Kidney (tissue), 22 donors: ENCODE measurements at places on chromosomes 1 and 21. TPM values are rescaled to one million over a fixed set of nuclear protein-coding genes. Genes with fewer than 3 reads are reported as not detected.

GRCh38 chr1:156149374-156150332, 3.7 kb upstream of the SEMA4A start:
- no peak overlapping the region for H3K27ac ChIP-seq
- no peaks in the 10 kb centered on the region for H3K36me3 ChIP-seq
- DNase-seq, result peak; percentile 84
- no peaks in the 10 kb centered on the region for H3K27me3 ChIP-seq
- no peak overlapping the region for H3K4me3 ChIP-seq
- H3K4me1 ChIP-seq, result peaks cover 38% of the 10 kb centered on the region

DNA sequence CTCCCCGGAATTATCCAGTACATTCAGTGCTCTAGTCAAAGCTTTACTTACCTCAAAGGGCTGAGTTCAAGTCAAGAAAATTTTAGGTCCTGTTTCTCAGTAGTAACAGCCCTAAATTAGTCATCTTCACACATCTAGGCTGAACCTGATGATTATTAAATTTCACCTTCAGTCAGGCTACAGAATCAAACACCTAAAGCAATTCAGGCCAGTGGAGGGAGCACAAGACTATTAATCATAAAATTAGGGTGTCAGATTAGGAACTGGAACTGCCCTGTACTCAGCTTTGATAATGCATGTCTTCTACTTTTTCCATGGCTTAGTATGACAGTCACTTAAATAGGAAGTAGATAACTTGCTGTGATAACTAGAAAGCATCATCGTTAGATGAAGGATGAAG, 28.4 kb upstream of the BCAS2 start:
- H3K27me3 ChIP-seq, result no peaks in the 10 kb centered on the region
- no peak overlapping the region for H3K27ac ChIP-seq
- H3K4me1 ChIP-seq, result no peaks in the 10 kb centered on the region
- H3K36me3 ChIP-seq, result no peaks in the 10 kb centered on the region
- no peak overlapping the region for H3K4me3 ChIP-seq
- DNase-seq, result no peak

DNA sequence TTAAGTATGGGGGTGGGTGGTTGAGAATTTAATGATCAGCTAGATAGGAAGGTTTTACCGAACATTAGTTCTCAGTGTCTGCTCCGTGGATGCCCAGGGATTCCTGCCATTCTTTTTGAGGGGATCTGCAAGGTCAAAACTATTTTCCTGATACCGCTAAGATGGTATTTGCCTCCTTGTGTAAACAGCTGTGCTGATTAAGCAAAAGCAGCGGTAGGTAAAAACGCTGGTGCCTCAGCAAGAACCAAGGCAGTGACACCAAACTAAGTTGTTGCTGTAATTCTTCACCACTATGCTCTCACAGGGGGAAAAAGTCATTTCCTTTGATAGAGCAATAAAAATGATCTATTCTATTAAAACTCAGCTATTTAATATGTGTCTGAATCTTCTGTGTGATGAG, 229.0 kb downstream of the FMN2 start:
- no peak overlapping the region for H3K4me3 ChIP-seq
- no peaks in the 10 kb centered on the region for H3K27me3 ChIP-seq

GRCh38 chr1:201530741-201531531, 8.0 kb upstream of the NAV1 start:
- no peaks in the 10 kb centered on the region for H3K27me3 ChIP-seq
- H3K4me1 ChIP-seq, result no peaks in the 10 kb centered on the region
- H3K36me3 ChIP-seq, result no peaks in the 10 kb centered on the region
- H3K4me3 ChIP-seq, result no peak overlapping the region
- DNase-seq, result peak; percentile 87

The TFF3 gene
- 22.4 TPM for total RNA-seq

DNA sequence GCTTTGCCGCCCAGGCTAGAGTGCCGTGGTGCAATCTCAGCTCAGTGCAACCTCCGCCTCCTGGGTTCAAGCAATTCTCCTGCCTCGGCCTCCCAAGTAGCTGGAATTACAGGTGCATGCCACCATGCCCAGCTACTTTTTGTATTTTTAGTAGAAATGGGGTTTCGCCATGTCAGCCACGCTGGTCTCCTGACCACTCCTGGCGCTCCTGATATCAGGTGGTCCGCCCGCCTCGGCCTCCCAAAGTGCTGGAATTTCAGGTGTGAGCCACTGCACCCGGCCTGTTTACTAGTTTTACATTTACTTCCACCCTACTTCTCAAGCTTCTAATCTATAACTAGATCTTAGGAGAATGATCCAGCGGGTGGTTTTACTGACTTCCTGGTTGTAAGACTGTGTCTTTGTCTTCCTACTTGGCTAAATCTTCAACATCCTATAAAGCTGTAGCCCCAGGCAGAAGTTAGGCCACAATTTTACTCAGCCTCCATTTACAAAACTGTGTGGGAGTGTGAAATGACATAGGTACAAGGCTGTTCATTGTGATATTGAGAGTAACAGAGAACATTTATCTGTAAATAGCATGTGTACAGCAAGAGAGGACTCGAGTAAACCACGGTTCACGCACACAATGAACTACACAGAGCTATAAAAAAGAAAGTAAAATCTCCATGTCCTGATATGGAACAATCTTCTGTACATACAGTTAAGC, 9.6 kb upstream of the POU2F1 start:
- no peaks in the 10 kb centered on the region for H3K27me3 ChIP-seq
- H3K4me3 ChIP-seq, result no peak overlapping the region
- H3K4me1 ChIP-seq, result no peaks in the 10 kb centered on the region
- no peak overlapping the region for H3K27ac ChIP-seq
- no peaks in the 10 kb centered on the region for H3K36me3 ChIP-seq

GRCh38 chr1:230536641-230537155, 105.6 kb upstream of the COG2 start:
- no peak overlapping the region for H3K4me3 ChIP-seq
- H3K27me3 ChIP-seq, result no peaks in the 10 kb centered on the region
- DNase-seq, result no peak
- H3K27ac ChIP-seq, result no peak overlapping the region
- H3K4me1 ChIP-seq, result no peaks in the 10 kb centered on the region
- H3K36me3 ChIP-seq, result no peaks in the 10 kb centered on the region

DNA sequence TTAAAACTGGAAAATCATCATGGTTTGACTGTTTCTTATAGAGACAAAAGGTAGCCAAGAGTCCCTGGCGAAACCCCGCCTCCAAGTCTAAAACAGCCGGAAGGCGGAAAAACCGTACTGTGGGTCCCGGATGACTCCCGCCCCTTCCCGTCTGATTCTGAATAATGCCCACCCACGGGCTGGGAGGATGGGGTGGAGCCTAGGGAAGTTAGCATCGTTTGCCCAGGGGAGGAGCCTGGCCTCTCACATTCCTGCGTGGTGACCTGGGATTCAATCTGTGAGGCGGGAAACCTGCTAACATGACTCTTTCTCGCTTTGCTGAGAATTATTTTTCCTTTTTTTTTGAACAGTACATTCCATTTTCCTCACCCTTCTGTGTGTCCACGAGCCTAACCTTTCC, 124.9 kb downstream of the KCNK1 start:
- DNase-seq, result no peak
- no peaks in the 10 kb centered on the region for H3K36me3 ChIP-seq
- H3K27ac ChIP-seq, result no peak overlapping the region
- H3K27me3 ChIP-seq, result no peaks in the 10 kb centered on the region
- H3K4me3 ChIP-seq, result no peak overlapping the region

DNA sequence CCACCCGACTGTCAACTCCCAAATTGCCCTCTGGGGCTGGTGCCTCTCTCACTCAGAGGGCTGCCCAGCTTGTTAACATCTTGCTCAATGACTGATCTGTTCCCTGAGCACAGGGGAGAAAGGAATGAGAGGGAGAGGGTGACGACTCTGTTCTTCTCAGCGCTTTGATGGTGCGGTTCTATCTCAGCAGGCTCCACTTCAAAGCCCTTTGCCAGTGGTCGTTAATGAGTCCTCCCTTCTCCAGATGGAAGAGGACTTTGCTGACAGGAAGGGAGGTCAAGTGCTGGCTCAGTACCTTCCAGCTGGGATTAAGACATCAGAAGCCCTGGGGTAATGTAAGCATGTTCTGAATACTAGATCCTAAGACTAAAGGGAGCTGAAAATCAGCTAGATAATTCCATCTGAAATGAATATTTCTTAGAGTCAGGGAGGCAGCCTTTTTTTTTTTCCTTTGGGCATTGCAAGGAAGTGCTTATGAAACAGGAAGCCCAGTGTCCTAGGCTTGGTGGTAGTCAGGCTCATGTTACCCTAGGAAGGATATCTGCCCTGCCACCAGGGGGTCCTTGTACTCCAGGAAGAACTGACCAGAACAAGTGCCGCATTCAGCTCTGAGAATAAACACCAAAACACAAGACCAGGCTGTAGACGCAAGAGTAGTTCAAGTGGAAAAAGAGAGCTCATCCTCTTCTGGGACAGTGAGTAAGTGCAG, 4.7 kb downstream of the FMOD start:
- no peaks in the 10 kb centered on the region for H3K36me3 ChIP-seq
- no peaks in the 10 kb centered on the region for H3K4me1 ChIP-seq
- H3K4me3 ChIP-seq, result no peak overlapping the region
- no peak overlapping the region for H3K27ac ChIP-seq
- no peaks in the 10 kb centered on the region for H3K27me3 ChIP-seq
- DNase-seq, result peak; percentile 65

DNA sequence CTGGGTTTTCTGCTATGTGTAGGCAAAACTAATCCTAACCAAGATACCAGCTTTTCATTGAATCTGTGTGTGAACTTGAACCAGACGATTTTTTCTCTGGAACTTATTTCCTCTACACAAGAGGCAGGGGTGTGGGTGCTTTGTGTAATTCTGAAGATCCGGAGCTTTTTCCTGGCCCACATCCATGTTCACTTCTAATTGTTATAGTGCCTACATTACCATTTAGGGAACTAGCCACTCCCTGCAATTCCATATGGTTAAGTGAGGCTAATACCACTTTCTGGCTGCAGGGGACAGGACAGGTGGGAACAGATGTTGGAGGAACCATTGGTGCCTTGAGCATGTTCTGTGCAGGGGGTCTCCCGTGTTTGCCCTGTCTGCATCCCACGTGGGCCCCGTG, 83.4 kb upstream of the FMN2 start:
- H3K4me1 ChIP-seq, result no peaks in the 10 kb centered on the region
- H3K36me3 ChIP-seq, result no peaks in the 10 kb centered on the region
- H3K27ac ChIP-seq, result no peak overlapping the region
- H3K4me3 ChIP-seq, result no peak overlapping the region
- DNase-seq, result no peak

GRCh38 chr1:6158181-6158580, 21.9 kb downstream of the CHD5 start:
- no peaks in the 10 kb centered on the region for H3K4me1 ChIP-seq
- no peaks in the 10 kb centered on the region for H3K27me3 ChIP-seq
- H3K27ac ChIP-seq, result no peak overlapping the region
- H3K36me3 ChIP-seq, result no peaks in the 10 kb centered on the region
- no peak overlapping the region for H3K4me3 ChIP-seq

GRCh38 chr21:46643379-46644177, 8.1 kb downstream of the PRMT2 start:
- no peak for DNase-seq
- H3K27me3 ChIP-seq, result no peaks in the 10 kb centered on the region
- H3K27ac ChIP-seq, result no peak overlapping the region
- no peak overlapping the region for H3K4me3 ChIP-seq
- no peaks in the 10 kb centered on the region for H3K4me1 ChIP-seq

- H3K4me3 ChIP-seq, result no peak overlapping the region
- H3K36me3 ChIP-seq, result no peaks in the 10 kb centered on the region
- no peaks in the 10 kb centered on the region for H3K27me3 ChIP-seq
- H3K4me1 ChIP-seq, result peaks cover 4% of the 10 kb centered on the region
Measured at GRCh38 chr21:44789880-44790279, 11.7 kb downstream of the UBE2G2 start.

GRCh38 chr1:53708687-53709086, 30.3 kb downstream of the GLIS1 start:
- H3K27ac ChIP-seq, result no peak overlapping the region
- no peaks in the 10 kb centered on the region for H3K4me1 ChIP-seq
- H3K36me3 ChIP-seq, result no peaks in the 10 kb centered on the region
- no peak overlapping the region for H3K4me3 ChIP-seq
- DNase-seq, result no peak
- H3K27me3 ChIP-seq, result no peaks in the 10 kb centered on the region

The LRRIQ3 gene
- 1.6 TPM for total RNA-seq

The ITLN2 gene
- total RNA-seq, result not detected

DNA sequence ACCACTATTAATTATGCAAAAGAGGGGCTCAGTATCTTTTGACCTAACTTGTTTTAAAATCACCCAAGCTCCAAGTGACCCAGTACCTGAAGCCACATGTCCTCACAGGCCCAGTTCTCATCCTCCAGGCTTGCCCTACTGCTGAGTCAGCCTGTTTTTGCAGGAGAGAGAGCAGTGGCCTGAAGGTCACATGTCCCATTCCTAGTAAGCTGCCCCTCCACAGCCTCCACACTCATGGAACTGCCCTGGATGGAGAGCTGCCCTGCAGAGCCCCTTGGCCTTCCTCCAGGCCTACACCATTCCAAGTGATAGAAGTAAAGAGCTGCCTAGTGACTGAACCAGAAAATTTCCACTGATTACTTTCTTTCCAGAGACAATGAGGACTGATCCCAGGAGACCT, 139.8 kb upstream of the ST6GALNAC5 start:
- no peaks in the 10 kb centered on the region for H3K36me3 ChIP-seq
- H3K27me3 ChIP-seq, result no peaks in the 10 kb centered on the region
- H3K4me1 ChIP-seq, result no peaks in the 10 kb centered on the region
- no peak overlapping the region for H3K27ac ChIP-seq

DNA sequence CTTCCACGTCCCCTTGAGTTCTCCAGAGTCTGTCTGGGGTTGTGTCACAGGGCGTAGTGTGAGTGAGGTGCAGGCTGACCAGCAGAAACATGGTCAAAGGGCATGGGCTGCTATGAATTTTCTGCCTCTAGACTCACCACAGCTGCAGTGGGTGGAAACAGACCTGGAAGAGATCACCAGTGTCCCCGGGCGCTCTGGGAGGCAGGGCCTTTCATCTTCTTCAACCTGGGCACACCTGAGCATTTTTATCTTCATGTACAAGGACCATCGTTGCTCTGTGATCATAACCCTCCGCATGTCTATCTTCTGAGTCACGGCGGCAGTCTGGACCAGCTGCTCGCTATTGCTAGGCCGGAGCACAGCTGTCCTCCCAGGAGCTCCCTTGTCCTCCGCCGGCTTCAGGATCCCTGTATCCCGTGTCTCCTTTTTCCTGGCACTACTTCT, 29.6 kb downstream of the DEGS1 start:
- no peak for DNase-seq
- no peak overlapping the region for H3K27ac ChIP-seq
- no peak overlapping the region for H3K4me3 ChIP-seq
- no peaks in the 10 kb centered on the region for H3K36me3 ChIP-seq
